ENCODE measurements at places on chromosomes 12 and 14.

DNA sequence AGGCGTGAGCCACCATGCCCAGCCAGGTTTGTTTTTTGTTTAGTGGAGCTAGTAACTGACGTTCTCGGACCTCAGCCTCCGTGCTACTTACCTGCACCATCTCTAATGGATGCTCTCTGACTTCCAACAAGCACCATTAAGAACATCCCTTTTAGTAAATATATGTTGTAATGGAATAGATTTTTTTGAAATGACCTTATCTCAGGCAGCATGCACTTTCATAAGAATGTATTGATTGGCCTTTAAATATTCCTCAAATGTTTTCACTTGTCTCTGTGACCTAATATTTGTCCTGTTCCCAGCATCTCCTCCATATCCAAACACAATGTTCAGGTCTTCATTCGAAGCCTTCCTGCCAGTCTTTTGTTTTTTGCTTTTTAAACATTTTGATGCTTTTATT lies 51.7 kb downstream of the PLXNC1 start:
- no peak for DNase-seq

DNA sequence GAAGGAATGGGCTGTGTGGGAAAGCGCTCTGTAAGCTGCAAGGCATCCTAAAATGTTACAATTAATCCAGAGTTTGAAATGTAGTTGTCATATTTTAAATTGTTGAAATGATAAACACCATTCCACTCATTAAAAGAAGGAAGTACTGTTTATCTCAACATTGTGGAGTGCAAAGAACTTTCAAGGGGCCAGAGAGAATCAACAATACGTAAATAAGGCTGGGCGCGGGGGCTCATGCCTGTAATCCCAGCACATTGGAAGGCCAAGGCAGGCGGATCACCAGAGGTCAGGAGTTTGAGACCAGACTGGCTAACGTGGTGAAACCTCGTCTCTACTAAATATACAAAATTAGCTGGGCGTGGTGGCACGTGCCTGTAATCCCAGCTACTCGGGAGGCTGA lies 24.5 kb downstream of the NR1H4 start:
- no peak for DNase-seq

GRCh38 chr14:31536201-31536960 lies 24.8 kb upstream of the NUBPL start:
- DNase-seq, result no peak

GRCh38 chr14:74848768-74849167 lies 27.2 kb downstream of the PROX2 start:
- no peak for DNase-seq

GRCh38 chr14:77616133-77616453 lies 344 bp downstream of the SPTLC2 start:
- DNase-seq, result no peak

DNA sequence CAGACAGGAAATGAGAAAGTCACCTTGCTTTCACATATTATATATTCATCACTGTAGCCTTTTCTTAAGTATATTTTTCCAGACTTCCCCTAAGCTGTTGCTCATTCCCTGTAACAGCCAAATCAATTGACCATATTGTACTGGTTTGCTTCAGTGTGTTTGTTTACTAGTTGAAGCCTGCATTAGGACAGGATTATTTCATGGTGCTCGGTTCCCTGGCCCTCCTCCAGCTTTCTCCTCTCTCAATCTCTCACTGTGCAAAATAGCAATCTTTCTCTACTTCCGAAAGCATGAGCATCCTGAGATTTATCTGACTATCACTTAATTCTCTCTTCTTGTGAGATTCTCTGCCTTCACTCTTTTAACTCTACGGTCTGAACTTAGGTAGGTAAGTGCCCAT lies 2.4 kb downstream of the SLC35F4 start:
- DNase-seq, result no peak

GRCh38 chr12:122368361-122369073 lies 54.0 kb downstream of the CLIP1 start:
- DNase-seq, result no peak

GRCh38 chr12:4630262-4630661 lies 18.6 kb downstream of the AKAP3 start:
- no peak for DNase-seq

- no peak for DNase-seq
These were observed 314.5 kb upstream of the LMO3 start for GRCh38 chr12:16920451-16920850.

GRCh38 chr12:106387848-106388377 lies 30.4 kb downstream of the POLR3B start:
- DNase-seq, result no peak

- DNase-seq, result no peak
These were observed 506.1 kb downstream of the RMST start for GRCh38 chr12:97968641-97969197.

DNA sequence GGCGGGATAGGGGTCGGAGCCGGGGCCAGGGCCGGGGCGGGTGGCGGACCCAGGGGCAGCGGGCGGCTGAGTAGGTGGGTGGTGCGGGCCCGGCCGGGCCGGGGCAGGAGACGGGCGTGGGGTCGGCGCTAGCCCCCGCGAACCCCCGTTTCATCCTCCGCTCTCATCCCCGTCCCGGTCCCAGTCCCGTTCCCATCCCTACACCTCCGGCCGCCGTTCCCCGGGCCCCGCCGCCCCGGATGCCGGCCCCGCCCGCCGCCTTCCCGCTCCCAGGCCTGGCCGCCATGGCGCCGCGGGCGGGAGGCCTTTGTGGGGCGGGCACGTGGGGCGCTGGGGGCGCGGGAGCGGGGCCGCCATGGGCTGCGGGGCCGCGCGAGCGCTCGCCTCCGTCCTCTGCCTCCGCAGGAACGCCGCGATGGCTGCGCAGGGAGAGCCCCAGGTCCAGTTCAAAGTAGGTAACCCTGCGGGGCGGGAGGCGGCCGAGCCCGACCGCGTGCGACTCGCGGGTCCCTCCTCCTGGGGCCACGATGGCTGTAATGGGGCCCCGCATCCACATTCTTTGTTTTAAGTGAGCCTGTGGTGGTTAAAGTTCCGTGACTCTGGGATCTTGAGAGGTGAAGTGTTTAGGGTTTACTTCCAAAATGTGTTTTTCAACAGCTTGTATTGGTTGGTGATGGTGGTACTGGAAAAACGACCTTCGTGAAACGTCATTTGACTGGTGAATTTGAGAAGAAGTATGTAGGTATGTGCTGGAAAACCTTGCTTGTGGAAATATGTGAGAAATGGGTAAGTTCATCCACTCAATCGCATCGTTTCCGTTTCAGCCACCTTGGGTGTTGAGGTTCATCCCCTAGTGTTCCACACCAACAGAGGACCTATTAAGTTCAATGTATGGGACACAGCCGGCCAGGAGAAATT lies 572 bp downstream of the RAN start:
- no peak for DNase-seq

DNA sequence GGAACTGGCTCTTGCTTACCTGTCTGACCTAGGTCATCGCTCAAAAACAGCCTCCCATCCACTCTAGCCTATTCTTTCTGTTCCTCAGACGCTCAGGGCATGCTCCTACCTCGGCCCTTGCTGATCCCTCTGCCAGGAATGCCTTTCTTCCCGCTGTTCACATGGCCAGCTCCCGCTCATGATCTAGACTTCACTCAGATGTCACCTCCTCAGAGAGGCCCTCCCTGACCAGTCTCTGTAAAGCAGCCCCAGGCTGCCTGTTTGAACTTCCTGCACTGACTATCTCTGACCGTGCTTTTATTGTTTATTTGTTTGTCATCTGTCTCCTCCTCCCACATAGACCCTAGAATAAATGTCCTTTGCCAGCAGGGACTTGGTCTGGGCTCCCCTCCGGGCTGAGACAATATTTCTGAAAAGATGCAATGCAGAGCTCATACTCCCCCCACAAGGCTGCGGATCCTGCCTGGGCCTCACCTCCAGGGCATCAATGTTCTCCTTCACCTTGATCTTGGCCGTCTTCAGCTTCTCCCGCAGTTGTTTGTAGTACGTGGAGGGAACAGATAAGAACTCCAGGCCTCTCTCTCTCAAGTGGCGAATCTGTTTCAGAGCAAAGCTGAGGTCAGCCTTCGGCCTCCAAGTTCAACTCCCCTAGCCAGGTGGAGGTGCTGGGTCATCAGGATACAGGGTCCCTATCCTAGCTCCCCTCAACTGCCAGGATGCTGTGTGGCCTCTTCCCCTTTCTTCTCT lies 15.2 kb downstream of the HPD start:
- DNase-seq, result no peak

GRCh38 chr12:120089796-120090195 lies 26.8 kb downstream of the RAB35 start:
- no peak for DNase-seq

DNA sequence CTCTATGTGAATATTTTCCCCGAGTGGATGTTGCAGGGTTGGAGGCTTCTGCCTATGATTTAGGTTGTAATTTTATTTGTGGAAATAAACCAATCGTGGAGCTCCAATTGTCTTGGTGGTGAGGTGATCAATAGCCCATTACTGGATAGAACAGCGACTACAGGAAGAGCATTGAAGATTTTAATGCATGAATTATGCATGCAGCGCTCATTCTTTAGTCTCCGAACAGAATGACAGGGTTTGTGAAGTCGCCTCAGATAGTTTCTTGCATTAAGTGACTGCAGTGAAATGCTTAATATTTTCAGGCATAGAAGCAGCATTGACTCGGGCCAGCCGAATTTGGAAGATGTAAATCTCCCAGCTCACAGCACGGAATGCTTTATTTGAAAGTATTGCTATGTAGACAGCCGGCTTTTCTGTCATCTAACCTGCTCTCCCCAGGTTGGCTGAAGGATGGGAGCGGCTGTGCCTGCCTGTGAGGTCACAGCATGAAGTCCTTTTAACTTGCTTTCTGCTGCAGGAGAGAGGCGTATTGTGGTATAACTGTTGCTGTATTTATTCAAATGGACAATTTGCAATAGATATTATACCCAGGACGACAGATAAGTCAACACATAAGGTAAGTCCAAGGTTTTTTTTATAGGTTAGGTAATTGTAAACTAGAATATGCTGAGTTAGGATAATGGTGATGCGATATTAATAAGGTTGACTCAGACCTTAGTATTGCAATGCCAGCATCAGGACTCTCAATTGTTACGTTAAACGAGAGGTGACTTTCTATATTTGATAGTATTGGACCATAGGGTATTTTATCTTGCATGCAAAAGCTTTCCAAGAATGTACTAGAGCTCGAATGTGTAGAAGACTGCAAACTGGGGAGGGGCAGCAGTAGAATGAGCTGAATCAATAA lies 135.7 kb downstream of the CNTN1 start:
- no peak for DNase-seq

DNA sequence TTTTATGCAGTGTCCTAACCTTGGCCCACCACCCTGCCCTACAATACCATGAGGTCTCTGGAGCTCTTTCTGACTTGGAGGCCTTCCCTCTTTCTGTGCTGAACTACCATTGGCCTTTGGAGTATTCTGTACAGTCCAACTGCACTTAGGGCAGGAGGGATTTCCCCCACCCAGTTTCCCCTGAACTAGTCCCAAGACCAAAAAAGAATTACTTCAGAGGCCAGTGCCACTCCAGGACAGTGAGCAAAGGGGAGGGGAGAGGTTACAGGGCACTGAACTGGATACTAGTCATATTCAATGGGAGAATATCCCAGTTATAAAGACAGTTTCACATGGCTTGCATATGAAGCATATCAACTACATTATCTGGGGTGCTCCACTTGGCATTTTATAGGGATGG lies 6.1 kb downstream of the SLCO1A2 start:
- DNase-seq, result no peak

DNA sequence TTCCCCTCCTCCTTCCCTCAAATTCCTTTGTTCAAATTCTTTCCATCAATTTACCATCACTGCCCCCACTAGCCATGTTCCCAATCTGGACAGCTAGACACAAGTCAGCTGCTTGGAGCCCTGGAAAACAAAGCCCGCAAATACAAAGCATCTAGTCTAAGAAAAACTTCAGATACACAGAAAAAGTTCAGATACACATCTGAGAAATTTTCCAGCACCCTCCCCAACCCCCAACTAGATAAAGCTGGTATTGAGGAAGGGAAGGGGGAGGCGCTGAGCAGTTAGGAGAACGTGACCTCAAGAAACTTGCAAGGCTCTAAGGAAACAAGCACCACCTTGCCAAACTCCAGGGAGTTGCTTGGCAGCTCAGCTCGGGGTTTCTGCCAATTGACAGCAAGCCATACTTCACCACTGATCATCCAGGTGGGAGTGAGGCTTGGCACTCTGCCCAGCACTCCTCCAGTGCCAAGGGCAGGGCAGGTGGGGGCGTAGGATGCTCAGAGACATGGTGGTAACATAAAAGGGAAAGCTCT lies 5.1 kb upstream of the CNIH1 start:
- DNase-seq, result no peak

GRCh38 chr14:21399311-21399870 lies 15.6 kb upstream of the SUPT16H start:
- DNase-seq, result no peak

DNA sequence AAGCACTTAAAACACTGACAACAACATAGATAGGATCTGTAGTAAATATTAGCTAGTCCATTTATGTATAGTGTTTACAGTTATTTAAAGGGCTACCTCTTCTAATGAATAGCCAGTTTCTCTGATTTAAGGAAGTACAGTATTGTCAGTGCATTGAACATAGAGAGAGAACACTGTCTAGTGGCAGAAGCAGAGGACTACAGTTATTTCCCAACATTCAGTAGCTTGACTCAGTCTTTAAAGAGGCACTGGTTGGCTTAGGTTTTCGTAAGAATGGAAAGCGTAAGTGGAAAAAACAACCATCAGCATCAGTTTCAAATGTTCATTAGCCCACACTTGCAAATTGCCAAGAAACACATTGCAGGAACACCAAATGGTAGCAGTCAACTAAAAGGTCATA lies 125.0 kb upstream of the HMGA2 start:
- no peak for DNase-seq

GRCh38 chr14:36646664-36647416 lies 14.8 kb upstream of the PAX9 start:
- DNase-seq, result no peak

GRCh38 chr12:77047341-77048109 lies 17.8 kb downstream of the E2F7 start:
- no peak for DNase-seq

DNA sequence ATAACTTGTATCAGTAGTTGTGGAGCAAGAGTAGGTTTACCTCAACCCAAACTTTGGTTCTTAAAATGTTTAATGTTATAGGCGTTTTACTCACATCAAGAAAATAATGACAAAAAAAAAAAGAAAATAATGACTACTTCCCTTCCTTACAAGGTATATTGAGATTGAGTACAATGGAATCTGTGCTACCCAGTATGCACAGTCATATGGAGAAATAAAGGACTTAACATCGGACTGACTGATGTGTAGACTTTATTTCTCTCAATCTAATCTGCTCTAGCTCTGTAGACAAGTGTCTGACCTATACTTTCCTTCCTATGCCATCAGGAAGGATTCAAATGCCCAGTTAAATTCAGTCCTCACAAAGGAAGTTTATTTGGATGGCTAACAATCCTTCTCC lies 14.4 kb downstream of the MUCL1 start:
- DNase-seq, result no peak
